ENCODE measurements at places on chromosomes 5 and 9.

GRCh38 chr5:168669668-168670378 is 90.7 kb upstream of the PANK3 start:
- DNase-seq, result no peak

- DNase-seq, result no peak
Observed at GRCh38 chr5:95647886-95648860, 1.6 kb downstream of the RFESD start.

- no peak for DNase-seq
Observed at GRCh38 chr9:70106571-70106970, 62.9 kb downstream of the MAMDC2 start.

DNA sequence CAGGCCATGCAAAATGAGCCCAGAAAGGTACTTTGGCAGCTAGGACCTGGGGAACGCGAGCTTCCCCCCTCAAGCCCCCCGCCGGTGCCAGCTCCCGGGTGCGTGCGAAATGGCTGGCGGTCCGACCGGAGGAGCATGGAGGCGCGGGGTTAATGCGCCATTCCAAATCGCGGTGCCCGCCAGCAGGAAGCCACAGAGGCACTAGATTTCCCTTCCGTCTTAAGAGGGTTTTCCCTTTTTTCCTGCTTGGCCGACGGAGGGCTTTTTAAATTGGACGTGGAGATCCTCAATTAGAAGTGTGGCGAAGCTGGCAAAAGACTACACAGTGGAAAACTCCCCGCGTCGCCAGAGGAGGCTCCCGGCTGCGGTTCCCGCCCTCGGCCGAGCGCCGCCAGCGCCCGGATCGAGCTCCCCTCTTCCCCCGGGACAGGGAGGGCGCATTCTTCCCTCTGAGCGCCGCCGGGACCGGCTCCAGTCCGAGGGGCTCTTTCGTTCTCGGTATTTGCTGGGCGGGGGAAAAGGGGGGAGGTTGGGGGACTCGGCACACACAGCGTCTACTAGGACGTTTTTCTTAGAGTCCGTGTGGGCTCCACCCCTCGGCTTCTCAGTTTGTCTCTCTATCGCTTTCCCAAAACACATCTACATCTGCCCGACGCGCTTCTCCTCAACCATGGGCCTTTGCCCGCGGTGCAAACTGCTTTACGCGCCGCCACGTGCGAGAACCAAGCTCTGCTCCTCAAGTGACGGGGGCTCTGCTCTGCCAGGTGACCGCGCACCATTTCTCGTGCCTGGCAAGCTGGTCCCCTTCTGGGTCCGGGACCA is 3.0 kb downstream of the GDNF start:
- no peak for DNase-seq

- no peak for DNase-seq
Observed at GRCh38 chr9:79477955-79478771, 93.6 kb upstream of the TLE4 start.

GRCh38 chr9:136650648-136651047 is 12.1 kb upstream of the EGFL7 start:
- DNase-seq, result no peak

GRCh38 chr5:179167871-179168451 is 107.8 kb downstream of the ZNF354C start:
- no peak for DNase-seq

DNA sequence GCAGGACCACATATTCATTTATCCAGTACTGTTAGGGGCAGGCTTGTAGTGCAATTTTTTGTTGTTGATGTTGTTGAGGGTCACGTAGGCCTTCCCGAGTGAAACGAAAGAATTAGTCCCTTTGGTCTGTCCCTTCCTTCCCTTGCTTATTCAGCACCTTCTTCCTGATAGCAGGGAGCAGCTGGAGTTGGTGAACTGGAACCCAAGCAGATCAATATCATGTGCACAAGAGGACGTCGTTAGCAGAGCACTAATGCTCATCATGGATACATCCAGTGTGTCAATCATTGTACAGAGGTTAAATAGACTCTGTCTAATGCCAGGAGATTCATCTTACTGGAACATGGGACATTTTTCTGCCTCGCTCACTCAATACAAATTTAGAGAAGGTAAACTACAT is 33.0 kb upstream of the MAP1B start:
- no peak for DNase-seq

- no peak for DNase-seq
Observed at GRCh38 chr5:59021286-59021673, 438.4 kb downstream of the RAB3C start.

- no peak for DNase-seq
Observed at GRCh38 chr9:120931231-120932085, 4.9 kb upstream of the TRAF1 start.

GRCh38 chr9:38423973-38424843 is at the start of gene IGFBPL1:
TSS of gene IGFBPL1 (minus strand) at chr9:38424454. CDS start at chr9:38424424, 30 bp downstream.
- no peak for DNase-seq

All from fibroblast of the conjunctiva (primary cell).